ENCODE measurements at places on chromosomes 12 and 14.
A peak's percentile ranks its signal among the peaks of the same experiment; 100 is the strongest.

GRCh38 chr12:96308881-96309280 is 91.4 kb downstream of the CDK17 start:
- DNase-seq, result no peak

- no peak for DNase-seq
These were observed 1277.3 kb downstream of the SLC16A7 start for GRCh38 chr12:60872850-60873713.

DNA sequence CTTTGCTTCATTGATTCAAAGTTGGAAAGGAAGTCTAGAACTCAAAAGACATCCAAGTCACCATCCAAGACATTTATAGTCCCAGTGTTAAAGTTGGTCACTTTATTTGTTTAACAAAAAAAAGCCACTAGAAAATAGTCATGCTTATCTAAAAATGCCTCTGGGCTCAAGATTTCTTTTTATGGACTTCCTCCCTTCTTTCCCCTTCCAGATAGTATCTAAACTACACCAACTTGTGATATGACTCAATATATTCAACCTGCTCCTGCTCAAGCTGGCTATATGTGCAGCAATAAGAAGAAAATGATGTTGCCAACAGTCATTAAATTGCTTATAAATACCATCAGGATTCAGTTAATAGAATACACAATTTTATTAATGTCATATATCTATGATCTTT is 1177.1 kb downstream of the FLRT2 start:
- DNase-seq, result no peak

DNA sequence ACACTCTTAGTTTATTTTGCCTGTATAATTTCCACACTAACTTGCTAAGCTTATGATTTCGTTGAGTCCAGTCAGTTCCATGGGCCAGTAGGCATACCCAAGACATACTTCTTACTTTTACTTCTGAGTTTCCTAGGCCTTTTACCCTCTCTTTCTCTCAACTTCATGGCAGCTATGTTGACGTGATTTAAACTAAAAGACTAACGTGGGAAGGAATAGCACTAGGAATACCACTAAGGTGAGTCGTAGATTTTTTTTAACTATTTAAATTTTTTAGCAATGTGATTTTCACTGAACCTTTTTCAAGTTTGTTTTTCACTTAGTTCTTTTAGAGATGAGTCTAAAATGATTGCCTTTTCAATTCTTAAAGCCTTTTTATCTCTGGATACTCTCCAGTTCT is 793.5 kb upstream of the NOVA1 start:
- DNase-seq, result no peak

GRCh38 chr12:3152011-3152511 is 74.9 kb downstream of the TSPAN9 start:
- DNase-seq, result no peak

DNA sequence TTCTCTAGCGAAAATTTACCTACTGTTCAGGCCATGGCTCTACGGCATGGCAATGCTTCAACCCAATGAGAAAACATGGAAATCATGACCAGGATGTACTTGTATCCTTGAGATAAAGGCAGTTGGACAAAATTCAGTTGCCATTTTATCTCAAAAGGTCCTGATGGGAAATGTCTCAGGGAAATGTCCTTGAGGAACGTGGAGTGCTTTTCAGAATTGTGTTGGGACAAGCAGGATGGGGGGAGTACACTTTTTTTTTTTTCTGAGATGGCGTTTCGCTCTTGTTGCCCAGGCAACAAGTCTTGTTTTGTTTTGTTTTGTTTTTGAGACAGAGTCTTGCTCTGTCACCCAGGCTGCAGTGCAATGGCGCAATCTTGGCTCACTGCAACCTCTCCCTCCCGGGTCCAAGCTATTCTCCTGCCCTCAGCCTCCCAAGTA is 86.8 kb upstream of the EIF5 start:
- no peak for DNase-seq

GRCh38 chr14:34368971-34369647 is 92.9 kb downstream of the SPTSSA start:
- no peak for DNase-seq

DNA sequence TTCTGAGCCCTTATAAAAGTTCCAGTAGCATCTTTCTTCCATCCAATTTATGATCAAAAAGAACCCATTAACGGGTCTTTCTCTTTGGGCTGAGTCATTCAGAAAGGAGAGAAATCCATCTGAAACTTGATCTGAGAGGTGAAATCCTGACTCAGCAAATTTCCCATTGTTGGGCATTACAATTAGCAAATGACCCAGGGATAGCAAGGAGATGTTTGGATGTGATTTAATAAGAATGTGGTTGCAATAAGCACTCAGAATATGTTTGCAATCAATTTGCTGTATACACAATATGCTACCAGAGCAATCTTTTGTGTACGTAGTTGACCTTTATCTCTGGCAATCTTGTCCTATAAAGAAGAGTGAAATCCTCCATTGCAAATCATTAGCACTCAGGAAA is 122.7 kb downstream of the CCDC60 start:
- DNase-seq, result no peak

GRCh38 chr14:60926002-60926401 is 54.9 kb downstream of the TRMT5 start:
- DNase-seq, result no peak

- DNase-seq, result no peak
These were observed 204.1 kb downstream of the CACNA1C start for GRCh38 chr12:2256915-2257314.

- no peak for DNase-seq
These were observed 129.9 kb downstream of the CRACR2A start for GRCh38 chr12:3622822-3623690.

- DNase-seq, result no peak
These were observed 2.3 kb upstream of the OTX2 start for GRCh38 chr14:56812364-56813141.

DNA sequence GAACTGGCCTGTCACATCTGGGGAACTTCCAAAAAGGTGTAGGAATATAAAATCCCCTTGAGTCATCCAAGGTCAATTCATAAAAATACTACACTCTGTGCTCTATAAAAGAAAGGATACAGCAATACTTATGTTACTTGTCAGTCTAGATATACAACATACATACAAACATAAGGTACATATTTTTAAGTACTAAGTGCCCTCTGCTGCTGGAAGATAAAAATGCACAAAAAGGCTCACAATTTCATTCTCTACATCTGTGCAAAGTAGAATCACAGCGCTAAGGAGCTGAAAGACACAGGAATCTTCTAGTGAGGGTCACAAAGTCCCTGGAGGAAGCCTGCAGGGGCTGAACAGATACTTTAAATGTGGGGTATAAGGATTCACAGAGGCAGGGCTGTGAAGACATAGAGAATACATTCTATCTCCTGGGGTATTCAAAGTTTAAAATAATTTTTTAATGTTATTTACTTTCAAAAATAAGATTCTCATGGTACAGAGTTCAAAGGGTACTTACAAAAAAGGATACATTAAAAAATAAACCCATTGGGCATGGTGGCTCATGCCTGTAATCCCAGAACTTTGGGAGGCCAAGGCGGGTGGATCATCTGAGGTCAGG is 10.2 kb upstream of the GOLGA5 start:
- peak; percentile 68 for DNase-seq

DNA sequence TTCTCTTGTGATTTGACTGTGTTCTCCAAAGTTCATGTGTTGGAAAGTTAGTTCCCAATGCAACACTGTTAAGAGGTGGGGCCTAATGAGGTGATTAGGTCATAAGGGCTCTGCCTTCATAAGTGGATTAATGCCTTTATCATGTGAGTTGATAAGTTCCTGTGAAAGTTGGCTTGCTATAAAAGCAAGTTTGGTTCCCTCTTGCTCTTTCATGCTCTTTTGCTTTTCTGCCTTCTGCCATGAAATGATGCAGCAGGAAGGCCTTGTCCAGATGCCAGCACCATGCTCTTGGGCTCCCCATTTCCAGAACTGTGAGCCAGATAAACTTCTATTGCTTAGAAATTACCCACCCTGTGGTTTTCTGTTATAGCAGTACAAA is 41.9 kb downstream of the SLC16A7 start:
- DNase-seq, result no peak

DNA sequence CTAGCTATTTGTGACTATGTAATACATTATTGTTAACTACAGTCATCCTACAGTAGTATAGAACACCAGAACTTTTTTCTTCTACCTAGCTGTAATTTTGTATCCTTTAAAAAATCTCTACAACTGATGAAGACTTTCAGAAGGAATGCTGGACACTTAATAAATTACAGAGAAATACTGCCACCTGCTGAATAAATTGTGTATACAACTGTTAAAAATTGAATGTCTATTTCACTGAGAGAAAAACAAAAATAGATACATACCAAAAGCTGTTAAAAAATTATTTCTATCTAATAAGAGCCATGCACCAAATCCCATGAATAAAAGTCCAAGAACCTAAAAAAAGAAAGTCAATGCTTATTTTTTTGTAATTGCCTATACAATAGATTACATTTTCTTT is 6.6 kb downstream of the TSPAN19 start:
- DNase-seq, result peak; percentile 37

DNA sequence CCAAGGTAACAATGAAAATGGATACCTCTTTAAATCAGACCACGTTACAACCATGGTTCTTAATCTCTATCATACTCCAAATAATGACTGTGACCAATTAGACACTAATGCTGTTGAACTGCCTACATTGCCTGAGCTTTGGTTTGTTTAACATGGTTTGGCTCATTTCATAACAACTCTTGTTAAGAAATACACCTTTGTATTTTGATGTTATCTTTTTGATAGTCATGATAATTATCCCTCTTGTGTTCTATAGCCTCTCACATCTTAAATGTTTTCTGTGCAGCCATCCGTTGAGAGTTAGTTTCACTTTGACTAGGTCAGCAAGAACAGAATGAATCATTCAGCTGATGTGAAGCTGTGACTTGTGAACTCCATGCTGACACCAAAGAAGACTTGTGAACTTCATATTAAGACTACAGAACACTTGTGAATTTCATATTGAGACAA is 75.5 kb upstream of the RERGL start:
- peak; percentile 19 for DNase-seq

- DNase-seq, result no peak
These were observed 44.4 kb downstream of the AMN start for GRCh38 chr14:102966681-102967505.

DNA sequence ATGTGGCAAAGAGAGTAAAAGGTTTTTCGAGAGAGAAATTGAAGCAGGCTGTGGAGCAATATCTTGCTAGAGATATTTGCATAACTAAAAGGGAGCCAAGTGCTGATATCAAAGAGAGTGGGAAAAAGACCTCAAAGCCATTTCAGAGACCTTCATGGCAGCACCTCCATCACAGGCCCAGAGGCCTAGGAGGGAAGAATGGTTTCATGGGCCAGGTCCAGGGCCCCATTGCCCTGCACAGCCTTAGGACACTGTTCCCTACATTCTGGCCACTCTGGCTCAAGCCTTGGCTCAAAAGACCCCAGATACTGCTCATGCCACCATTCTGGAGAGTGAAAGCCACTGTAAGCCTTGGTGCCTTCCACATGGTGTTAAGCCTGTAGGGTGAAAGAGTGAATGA is 50.0 kb upstream of the LYZ start:
- DNase-seq, result no peak

DNA sequence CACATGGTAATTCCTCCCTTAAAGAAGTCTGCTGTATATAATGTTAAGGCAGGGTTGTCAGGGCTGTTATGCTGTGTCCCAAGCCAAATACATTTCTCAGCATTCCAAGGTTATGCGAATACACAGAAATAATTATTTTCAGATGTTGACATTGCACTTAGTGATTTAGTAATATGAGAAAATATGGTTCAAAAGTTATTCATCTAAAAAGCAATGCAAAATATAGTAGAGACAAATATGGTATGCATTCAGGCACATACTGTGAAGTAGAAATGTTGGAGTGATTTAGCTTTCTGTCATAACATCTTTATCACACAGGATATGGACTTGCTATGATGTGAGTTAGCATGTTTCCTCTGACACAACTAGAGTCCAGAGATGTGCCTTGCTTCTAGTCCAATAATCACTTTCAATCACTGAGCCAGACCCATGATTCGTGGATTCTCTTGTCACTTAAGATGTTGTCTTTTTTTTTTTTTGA is 70.0 kb downstream of the PDE3A start:
- no peak for DNase-seq

DNA sequence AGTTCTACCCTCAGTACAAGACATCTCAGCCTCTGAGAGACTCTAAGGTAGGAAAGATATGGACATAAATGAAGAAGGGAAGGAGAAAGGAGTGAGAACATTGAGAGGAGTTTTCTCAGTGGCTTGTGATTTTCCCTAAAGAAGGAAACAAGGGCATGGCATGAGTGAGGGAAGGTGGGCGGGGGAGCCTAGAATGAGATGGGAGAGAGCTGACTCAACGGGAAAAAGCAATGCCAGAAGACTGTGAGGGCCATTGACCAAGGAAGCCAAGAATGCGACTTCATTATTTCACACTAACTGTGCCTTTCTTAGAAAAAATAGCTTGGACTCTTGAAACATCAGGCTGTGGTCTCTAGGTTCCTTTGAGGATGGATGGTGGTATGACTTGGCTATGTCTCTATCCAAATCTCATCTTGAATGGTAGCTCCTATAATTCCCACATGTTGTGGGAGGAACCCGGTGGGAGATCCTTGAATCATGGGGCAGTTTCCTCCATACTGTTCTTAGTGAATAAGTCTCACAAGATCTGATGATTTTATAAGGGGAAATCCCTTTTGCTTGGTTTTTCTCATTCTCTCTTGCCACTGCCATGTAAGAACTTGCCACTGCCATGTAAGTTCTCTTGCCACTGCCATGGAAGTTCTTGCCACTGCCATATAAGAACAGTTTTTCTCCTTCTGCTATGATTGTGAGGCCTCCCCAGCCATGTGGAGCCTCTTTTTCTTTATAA is 279.6 kb downstream of the NUAK1 start:
- DNase-seq, result no peak

- no peak for DNase-seq
These were observed 7.5 kb downstream of the SHMT2 start for GRCh38 chr12:57236925-57237595.

- no peak for DNase-seq
These were observed 53.4 kb downstream of the ELK3 start for GRCh38 chr12:96247563-96247962.

DNA sequence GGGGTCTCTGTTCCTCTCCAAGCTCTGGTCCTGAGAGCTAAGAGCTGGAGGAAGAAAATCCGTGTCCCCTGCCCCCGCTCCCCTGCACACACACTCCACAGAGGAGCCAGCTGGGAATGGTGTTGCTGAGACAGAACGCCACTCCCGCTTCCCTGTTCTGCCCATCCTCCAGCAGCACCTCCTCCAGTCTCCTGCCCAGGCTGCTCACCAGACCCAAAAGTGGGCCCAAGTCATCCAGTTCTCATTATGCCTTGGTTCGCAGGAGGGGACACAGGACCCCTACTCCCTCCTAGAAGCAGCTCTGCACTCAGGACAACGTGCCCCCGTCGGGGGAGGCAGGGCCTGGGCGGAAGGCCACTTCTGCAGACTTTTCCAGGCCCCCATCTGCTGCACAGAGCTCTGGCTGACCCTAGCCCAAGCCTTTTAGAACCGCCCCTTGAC is 830 bp upstream of the TRMT61A start:
- peak; percentile 51 for DNase-seq

- no peak for DNase-seq
These were observed 54.6 kb downstream of the ADGRD1 start for GRCh38 chr12:131008131-131008912.

DNA sequence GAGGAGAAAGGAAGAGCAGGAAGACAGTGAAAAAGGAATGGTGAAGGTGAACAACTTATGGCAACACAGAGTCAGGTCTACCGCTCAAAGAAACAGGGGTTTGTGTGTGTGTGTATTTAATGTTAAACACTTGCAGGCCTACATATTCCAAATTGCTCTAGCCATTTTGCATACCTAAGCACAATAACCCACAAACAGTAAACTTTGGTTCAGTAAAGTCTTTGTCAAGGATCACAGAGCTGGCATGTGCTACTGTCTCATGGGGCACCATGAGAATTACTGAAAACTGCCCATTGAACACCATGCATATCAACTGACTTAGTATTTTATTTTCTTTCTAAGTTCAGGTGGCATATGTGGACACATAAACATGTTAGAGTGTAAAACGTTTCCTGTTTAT is 163.6 kb downstream of the MDGA2 start:
- no peak for DNase-seq
